ENCODE measurements at places on chromosomes 1 and 21. TPM values are rescaled to one million over a fixed set of nuclear protein-coding genes. Genes with fewer than 3 reads are reported as not detected.

C1orf94 gene
- not detected for total RNA-seq

GRCh38 chr1:54624466-54625464, 1.4 kb upstream of the FAM151A start:
- H3K36me3 ChIP-seq, result no peaks in the 10 kb centered on the region
- H3K27ac ChIP-seq, result no peak overlapping the region
- no peak overlapping the region for H3K4me3 ChIP-seq
- no peaks in the 10 kb centered on the region for H3K4me1 ChIP-seq
- peaks cover 4% of the 10 kb centered on the region for H3K27me3 ChIP-seq
- DNase-seq, result no peak

DNA sequence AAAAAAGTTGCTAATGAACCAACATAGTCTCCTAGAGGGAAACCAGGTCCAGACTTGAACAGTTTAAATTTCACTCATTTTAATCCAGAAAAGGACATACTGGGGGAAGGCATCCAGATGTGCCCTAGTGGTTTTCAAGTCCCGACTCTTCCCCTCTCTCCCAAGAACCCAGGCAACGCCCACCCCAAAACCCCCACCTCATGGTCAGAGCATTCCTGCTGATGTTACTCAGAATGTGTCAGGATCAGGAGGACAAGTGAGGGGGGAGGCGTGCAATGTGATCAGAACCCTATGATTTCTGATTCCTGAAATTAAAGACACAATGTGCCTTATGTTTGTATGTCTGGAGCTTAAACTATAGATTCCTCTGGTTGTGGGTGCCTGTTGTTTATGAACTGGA, 1.6 kb upstream of the CTSK start:
- DNase-seq, result no peak
- no peak overlapping the region for H3K27ac ChIP-seq
- peaks cover 4% of the 10 kb centered on the region for H3K4me1 ChIP-seq
- no peak overlapping the region for H3K4me3 ChIP-seq
- H3K27me3 ChIP-seq, result no peaks in the 10 kb centered on the region
- H3K36me3 ChIP-seq, result peaks cover 26% of the 10 kb centered on the region

OR2T29 gene
- total RNA-seq, result not detected

CHD5 gene
- total RNA-seq, result 0.48 TPM

FCMR gene
- total RNA-seq, result 10.5 TPM

- DNase-seq, result peak; percentile 95
- H3K27me3 ChIP-seq, result no peaks in the 10 kb centered on the region
- no peak overlapping the region for H3K4me3 ChIP-seq
- H3K4me1 ChIP-seq, result no peaks in the 10 kb centered on the region
- no peaks in the 10 kb centered on the region for H3K36me3 ChIP-seq
Measured at GRCh38 chr1:205255941-205256780, 28.4 kb downstream of the TMCC2 start.

AIRE gene
- total RNA-seq, result not detected

DNA sequence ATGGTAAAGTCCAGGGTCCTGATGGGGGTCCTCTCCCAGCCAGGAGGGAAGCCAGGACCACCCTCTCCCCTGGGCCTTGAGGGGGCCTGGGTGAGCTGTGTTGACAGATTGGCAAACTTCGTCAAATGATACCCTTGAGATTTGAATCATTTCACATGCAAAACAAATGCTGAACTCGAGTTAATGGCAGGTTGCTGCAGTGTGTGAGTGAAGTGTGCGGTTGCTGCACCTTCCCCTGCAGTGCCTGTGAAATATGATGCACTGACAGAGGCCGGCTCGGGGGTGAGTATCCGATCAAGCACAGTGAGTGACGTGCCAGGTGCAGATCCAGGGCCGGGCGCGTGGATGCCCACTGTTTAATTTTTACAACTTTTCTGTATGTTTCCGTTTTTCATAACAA, 5.7 kb upstream of the KRTAP12-1 start:
- no peaks in the 10 kb centered on the region for H3K27me3 ChIP-seq
- H3K4me3 ChIP-seq, result no peak overlapping the region
- no peak overlapping the region for H3K27ac ChIP-seq
- no peaks in the 10 kb centered on the region for H3K36me3 ChIP-seq

GRCh38 chr1:214824763-214825162, 221.8 kb downstream of the CENPF start:
- no peak overlapping the region for H3K4me3 ChIP-seq
- DNase-seq, result no peak
- no peaks in the 10 kb centered on the region for H3K36me3 ChIP-seq
- H3K27me3 ChIP-seq, result no peaks in the 10 kb centered on the region

DIO1 gene
- 1.1 TPM for total RNA-seq

DNA sequence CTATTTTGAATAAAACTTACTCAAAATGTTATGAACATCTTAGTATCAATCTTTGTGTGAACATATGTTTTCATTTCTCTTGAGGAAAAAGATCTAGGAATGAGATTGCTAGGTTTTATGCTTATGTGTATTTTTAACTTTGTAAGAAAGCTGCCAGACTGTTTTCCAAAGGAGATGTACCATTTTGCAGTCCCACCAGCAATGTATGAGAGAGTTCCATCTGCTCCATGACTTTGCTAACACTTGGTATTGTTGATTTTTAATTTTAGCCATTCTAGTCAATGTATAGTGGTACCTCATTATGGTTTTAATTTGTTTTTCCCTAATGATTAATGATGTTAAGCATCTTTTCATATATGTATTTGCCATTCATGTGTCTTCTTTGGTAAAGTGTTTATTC, 132.5 kb downstream of the ZMYM4 start:
- no peak overlapping the region for H3K4me3 ChIP-seq
- no peaks in the 10 kb centered on the region for H3K4me1 ChIP-seq
- no peak overlapping the region for H3K27ac ChIP-seq
- peaks cover 40% of the 10 kb centered on the region for H3K36me3 ChIP-seq
- H3K27me3 ChIP-seq, result no peaks in the 10 kb centered on the region
- no peak for DNase-seq

PIGK gene
- total RNA-seq, result 24.3 TPM

DNA sequence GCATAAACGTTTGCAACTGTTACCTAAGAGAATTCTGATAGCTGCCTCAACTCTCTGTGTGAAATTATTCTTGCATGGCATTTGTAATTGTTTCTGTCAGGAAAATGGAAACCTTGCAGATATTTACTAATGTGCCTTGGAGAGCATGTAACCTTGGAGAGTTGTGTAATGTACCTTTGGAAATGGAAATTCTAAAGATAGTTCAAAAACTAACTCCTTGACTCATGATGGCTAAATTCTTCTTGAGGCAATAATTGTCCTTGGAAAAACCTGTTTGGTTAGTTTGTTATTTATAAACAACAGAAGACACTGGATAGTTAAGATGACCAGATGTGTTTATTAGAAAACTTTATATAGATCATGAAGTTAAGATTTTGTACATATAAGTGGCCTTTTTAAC, 1033.8 kb downstream of the PLA2G4A start:
- H3K4me3 ChIP-seq, result no peak overlapping the region
- DNase-seq, result no peak
- no peaks in the 10 kb centered on the region for H3K4me1 ChIP-seq

- H3K36me3 ChIP-seq, result no peaks in the 10 kb centered on the region
- DNase-seq, result no peak
- no peak overlapping the region for H3K27ac ChIP-seq
- no peaks in the 10 kb centered on the region for H3K4me1 ChIP-seq
- no peaks in the 10 kb centered on the region for H3K27me3 ChIP-seq
- no peak overlapping the region for H3K4me3 ChIP-seq
Measured at GRCh38 chr1:233512538-233512937, 101.4 kb upstream of the KCNK1 start.

GRCh38 chr1:938711-939489, 15.2 kb downstream of the SAMD11 start:
- H3K27me3 ChIP-seq, result no peaks in the 10 kb centered on the region
- peaks cover 66% of the 10 kb centered on the region for H3K4me1 ChIP-seq
- no peak overlapping the region for H3K27ac ChIP-seq
- no peak overlapping the region for H3K4me3 ChIP-seq
- H3K36me3 ChIP-seq, result peaks cover 2% of the 10 kb centered on the region
- DNase-seq, result no peak

ZZZ3 gene
- 133 TPM for total RNA-seq

DNA sequence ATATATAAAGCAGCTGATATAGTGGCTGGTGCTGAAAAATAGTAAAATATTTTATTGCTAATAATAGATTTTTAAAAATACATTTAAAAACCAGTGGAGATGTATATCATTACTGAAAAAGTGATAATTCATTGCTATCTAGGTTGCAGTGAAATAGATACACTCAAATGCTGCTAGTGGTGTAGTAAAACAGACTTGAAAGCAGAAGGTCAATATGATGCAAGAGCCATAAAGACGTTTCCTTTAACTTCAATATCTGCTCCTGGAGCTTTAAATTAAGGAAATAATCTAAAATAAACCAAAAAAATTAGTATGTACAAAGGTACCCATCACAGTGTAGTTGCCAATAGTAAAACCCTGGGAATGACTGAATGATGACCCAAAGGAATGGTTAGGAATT, 26.2 kb downstream of the RHEX start:
- H3K27ac ChIP-seq, result no peak overlapping the region
- H3K36me3 ChIP-seq, result no peaks in the 10 kb centered on the region
- no peak for DNase-seq
- H3K27me3 ChIP-seq, result no peaks in the 10 kb centered on the region
- H3K4me1 ChIP-seq, result no peaks in the 10 kb centered on the region

RABGAP1L gene
- total RNA-seq, result 123 TPM

DNA sequence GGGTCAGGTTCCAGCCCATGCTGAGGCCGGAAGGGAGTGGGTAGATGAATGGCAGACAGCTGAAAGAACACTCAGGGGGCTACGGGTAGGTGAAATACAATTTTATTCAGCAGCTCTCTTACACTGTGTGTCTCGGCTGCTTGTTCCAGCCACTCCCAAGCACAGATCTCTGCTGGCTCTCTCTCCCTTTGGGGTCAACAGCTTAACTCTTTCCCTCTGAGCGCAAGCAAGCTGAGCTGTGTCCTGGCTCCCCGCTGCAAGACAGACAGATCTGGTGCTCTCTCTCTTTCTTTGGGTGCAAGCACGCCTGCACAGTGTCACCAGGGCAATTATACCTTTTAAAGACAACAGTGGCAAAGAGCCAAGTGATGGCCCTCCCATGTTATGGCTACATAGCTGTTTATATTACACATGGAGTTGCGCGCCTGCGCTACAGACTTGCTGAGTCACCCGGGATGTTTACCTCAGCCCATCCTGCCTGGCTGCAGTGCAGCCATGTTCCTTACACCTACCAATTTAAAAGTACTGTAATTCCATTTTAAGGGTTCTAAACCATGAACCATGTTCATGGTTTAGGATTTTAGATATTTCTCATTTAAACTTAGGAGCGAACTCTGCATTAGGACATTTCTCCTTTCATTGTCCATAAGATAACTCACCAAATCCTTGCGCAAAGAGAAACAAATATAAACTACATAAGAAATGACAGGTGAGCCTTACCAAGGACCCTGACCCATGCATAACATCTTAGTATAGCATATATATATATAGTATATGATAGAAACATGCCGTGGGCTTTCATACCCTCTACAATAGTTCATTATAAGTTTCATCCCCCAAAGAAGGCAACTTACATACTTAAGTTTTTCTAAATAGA, 396.5 kb downstream of the SMYD3 start:
- H3K4me3 ChIP-seq, result no peak overlapping the region
- peak; percentile 34 for DNase-seq
- H3K4me1 ChIP-seq, result no peaks in the 10 kb centered on the region
- H3K27me3 ChIP-seq, result no peaks in the 10 kb centered on the region

GRCh38 chr1:60425528-60425927, 352.0 kb upstream of the C1orf87 start:
- H3K27ac ChIP-seq, result no peak overlapping the region
- H3K4me3 ChIP-seq, result no peak overlapping the region
- H3K4me1 ChIP-seq, result no peaks in the 10 kb centered on the region

DNA sequence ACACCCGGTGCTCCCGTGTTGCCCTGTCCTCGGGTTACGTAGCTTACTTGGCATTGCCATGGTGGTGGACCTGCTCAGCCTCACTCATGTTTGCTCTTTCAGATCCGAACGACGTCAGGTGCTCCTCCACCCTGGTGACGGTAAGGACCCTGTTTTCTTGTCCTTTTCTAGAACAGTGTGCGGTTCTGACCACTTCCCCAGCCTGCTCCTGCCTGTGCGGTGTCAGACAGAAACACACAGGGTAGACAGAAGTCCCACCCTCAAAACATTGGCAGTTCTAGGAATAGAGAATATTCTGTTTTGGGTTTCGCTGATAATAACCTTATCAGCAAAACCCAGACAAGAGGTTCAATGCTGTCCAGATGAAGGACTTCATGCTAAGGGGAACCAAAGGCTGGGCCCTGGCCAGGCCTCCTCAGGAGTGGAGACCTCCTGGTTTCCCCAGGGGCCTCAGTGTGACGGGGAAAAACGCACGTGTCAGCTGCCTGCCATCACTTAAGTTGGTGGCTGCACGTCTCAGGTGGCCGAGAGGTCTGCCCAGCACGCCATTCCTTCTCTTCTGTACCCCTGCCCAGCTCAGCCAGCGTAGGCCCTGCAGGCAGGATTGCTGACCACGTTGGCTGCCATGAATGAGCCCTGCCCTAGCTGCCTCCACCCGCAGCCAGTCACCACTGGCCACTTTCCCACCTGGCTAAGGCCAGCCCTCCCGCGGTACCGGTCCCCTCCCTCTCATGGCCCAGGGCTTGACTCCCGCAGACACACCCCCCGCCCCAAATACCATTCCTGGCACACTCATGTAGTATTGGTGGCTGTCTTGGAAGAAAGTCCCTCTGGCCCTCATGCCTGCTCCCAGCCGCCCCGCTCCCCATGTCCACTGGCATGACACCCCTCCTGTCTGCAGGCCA, 33.6 kb downstream of the SLC37A1 start:
- no peaks in the 10 kb centered on the region for H3K4me1 ChIP-seq
- no peak overlapping the region for H3K4me3 ChIP-seq
- no peak overlapping the region for H3K27ac ChIP-seq
- H3K27me3 ChIP-seq, result no peaks in the 10 kb centered on the region
- H3K36me3 ChIP-seq, result no peaks in the 10 kb centered on the region

- peak; percentile 71 for DNase-seq
- H3K4me1 ChIP-seq, result no peaks in the 10 kb centered on the region
- H3K27ac ChIP-seq, result no peak within 1 kb of the TSS
Measured at GRCh38 chr1:240611619-240612480, at the start of gene GREM2. GREM2 (minus strand) TSS chr1:240612155; CDS start chr1:240493475, 118,680 bp downstream.

DNA sequence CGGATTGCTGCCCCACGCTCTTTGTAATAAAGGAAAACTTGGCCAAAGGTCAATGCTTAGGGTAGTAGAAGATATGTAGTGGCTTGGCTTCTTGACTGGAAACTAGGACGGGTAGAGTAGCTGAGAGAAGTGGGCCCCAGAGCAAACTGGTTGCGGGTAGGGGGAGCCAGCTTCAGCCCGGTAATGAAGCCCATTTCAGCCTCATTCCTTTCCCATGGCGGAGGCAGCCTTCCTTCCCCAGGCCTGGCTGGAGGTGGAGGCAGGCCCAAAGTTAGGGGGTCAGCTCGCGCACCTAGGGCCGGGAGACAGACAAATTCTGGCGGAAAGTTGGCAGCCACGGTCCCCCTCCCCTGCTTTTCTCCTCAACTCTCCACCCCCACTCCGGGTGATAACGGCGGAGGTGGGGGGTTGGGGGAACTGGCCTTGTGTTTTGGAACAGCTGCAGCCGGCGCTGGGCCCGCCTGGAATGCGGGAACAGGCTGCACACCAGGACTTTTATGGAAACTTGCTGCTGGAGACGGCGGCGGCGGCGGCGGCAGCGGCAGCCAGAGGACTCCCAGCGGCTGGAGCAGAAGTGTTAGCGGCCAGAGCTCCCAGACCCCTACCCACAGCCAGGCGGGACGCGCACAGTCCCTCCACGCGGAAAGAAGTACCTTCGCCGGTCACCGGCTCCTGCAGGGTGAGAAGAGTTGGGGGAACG, at the start of gene NEXN:
Gene NEXN (plus strand): TSS at position 544 of the 700 bp plus-strand sequence. CDS start 27,483 bp downstream, outside the sequence.
- no peaks in the 10 kb centered on the region for H3K27me3 ChIP-seq

Measured in lung (tissue), 17 donors.